Activated CD4-positive, alpha-beta T cell treated with anti-CD3 and anti-CD28 coated beads for 36 hours (primary cell): ENCODE measurements at places on chromosomes 5 and 9. TPM values are rescaled to one million over a fixed set of nuclear protein-coding genes. Genes with fewer than 3 reads are reported as not detected.

IL13 gene
- total RNA-seq: 3.9 TPM

SREK1IP1 gene
- total RNA-seq: 27.8 TPM

RAI14 gene
- 4.5 TPM for total RNA-seq

IL17B gene
- total RNA-seq: not detected

ARPC5L gene
- 95.9 TPM for total RNA-seq

SLC4A9 gene
- 0.73 TPM for total RNA-seq

HSPB3 gene
- total RNA-seq: not detected

DNA sequence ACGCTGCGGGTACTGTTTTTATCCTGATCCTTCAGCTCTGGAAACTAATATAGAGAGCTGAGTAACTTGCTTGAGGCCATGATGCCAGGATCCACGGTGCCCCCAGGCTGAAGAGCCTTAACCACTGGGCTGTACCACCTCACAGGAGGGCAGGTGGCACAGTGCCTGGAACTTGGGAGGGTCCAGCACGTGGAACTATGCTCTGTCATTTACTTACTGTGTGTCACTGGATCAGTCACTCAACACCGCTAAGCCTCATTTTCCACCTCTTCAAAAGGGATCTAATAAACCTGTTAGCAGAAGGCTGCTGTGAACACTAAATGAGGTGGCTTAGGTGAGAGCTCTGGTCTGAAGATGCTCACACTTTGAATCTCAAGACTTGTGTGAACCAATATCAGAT, 29.6 kb downstream of the KCNIP1 start:
- no peak overlapping the region for H3K27ac ChIP-seq
- H3K4me1 ChIP-seq: no peaks in the 10 kb centered on the region

- H3K4me3 ChIP-seq: no peak overlapping the region
- H3K4me1 ChIP-seq: no peaks in the 10 kb centered on the region
Measured at GRCh38 chr5:173582216-173583111, 34.0 kb downstream of the BOD1 start.

DNA sequence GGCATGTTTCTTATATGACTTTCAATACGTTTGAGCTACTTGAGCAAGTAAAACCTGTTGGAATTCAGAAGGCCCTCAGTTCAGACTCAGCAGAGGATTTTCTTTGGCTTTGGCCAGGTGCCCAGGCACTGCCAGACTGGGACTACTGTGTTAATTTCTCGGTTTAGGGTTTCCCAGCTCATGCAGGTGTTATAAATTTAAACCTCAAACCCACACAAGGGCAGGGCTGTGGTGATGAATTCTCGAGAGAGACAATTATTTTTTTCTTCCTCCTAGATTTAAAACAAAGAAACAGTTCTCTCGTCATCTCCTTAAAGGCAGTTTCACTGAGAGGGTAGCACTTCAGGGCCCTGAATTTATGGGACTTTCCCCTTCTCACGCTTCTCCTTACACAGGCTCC, 406.0 kb upstream of the PIK3R1 start:
- no peak overlapping the region for H3K27ac ChIP-seq
- no peak overlapping the region for H3K4me3 ChIP-seq
- H3K4me1 ChIP-seq: no peaks in the 10 kb centered on the region
- no peaks in the 10 kb centered on the region for H3K36me3 ChIP-seq

DNA sequence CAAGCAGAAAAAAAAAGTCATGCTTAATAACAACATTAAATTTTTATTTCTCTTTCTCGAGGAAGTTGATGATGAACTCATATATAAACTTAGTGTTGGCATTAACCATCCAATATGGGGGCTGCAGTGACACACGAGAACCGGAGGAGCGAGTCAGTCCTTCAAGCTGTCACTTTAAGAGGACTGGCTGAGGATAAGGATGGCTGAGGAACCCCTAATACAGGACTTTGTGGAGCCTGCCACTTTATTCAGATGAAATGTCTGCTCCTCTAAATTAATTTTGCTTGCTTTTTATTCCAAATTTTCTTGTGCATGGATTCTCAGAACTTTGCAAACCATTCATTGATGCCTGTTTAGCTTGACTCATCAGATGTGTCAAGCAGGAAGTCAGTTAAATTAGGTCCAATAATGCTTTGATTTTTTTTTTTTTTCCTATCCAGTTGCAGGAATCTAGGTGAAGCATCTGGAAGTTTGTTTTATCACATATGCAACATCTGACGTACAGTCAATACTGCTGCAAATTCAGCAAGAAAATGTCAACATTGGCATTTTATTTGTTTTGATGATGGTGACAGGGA, 144.2 kb upstream of the COL5A1 start:
- peaks cover 9% of the 10 kb centered on the region for H3K27me3 ChIP-seq
- no peak overlapping the region for H3K27ac ChIP-seq
- H3K4me3 ChIP-seq: no peak overlapping the region
- H3K36me3 ChIP-seq: no peaks in the 10 kb centered on the region
- H3K4me1 ChIP-seq: no peaks in the 10 kb centered on the region

GRCh38 chr5:1405121-1405520, 40.1 kb downstream of the SLC6A3 start:
- no peak for DNase-seq
- peaks cover 8% of the 10 kb centered on the region for H3K27me3 ChIP-seq

DNA sequence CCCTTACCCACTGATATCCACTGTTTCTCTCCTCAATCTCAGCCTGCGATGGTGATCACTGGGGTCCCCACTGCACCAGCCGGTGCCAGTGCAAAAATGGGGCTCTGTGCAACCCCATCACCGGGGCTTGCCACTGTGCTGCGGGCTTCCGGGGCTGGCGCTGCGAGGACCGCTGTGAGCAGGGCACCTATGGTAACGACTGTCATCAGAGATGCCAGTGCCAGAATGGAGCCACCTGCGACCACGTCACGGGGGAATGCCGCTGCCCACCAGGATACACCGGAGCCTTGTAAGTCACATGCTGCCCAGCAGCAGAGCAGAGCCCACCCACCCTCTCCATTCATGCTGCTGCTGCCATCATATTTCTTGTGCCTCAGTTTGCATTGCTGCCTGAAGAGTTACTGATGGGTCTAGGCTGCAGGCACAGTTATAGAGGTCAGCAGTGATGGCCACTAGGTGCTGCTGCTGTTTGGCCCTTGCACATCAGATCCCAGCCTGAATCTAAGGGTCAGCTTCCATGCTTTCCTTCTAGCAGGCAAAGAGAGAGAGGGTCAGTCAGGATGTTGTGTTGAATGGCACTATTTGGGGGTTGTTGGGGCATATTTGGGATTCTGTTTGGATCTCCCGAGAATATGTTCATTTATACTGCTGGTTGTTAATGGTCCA, 106.0 kb downstream of the MEGF10 start:
- peaks cover 18% of the 10 kb centered on the region for H3K27me3 ChIP-seq
- no peak overlapping the region for H3K27ac ChIP-seq
- H3K4me1 ChIP-seq: peaks cover 6% of the 10 kb centered on the region
- H3K4me3 ChIP-seq: no peak overlapping the region
- DNase-seq: no peak

GRCh38 chr5:12883395-12883794, 979.1 kb upstream of the CTNND2 start:
- no peak overlapping the region for H3K4me3 ChIP-seq
- H3K4me1 ChIP-seq: no peaks in the 10 kb centered on the region
- DNase-seq: no peak

DNA sequence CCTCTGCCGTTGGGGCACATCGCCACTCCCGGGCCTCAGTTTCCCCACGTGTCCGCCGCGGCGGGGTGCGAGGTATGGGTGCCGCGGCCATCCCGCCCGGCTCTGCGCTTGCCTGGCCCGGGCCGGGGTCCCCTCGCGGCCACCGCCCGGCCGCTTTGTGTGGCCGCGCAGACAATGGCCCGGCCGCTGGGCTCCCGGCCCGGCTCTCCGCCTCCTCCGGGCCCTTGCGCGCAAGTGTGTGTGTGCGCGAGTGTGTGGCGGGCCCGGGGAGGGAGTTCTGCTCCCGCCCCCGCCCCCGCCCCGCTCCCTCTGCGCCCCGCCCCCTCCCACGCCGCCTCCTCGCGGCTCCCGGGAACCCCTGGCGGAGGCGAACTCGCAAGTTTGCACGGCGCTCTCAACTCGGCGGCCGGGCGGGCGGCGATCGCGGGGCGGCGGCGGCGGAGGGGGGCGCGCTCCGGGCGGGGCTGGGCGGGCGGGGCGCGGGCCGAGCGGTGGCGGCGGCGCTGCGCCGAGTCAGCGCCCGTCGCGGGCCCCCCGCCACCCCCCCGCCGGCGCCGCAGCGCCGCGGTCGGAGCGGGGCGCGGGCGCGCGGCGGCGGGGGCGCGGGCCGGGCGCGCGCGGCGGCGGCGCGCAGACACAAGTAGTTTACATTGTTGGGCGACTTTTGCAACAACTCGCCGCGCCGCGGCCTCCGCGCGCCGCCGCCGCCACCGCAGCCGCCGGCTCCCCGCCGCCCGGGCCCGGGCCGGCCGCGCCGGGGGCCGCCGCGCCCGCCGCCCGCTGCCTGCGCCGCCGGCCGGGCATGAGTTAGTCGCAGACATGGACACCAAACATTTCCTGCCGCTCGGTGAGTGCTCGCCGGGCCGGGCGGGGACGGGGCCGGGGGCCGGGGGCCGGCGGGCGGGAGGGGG, at the start of gene RXRA:
TSS of gene RXRA (plus strand) at position 643 of the 911 bp plus-strand sequence. CDS start at position 820, 177 bp downstream.
- peak within 1 kb of the TSS; percentile 55 for H3K4me3 ChIP-seq
- no peak within 1 kb of the TSS for H3K27ac ChIP-seq
- peak; percentile 68 for DNase-seq
- H3K27me3 ChIP-seq: peaks cover 5% of the 10 kb centered on the region
- no peaks in the 10 kb centered on the region for H3K36me3 ChIP-seq

DNA sequence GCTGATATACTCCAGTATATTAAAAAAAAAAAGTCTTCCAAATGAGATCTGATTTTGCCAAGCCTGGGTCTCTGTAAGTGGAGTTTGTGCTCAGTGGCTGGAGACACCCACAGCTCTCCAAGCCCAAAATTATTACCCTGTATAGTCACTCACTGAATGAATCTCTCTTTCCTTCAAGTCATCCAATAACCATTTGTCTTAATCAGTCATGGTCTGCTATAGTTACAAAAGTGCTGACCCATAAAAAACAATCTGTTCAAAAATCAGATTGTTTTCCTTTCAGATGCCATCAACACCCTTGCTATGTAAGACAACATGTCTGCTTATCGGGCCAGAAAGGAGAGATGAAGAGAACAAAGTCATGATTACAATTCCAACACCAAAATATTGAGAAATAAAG, 159.4 kb upstream of the FST start:
- peaks cover 5% of the 10 kb centered on the region for H3K27me3 ChIP-seq
- no peak for DNase-seq
- no peak overlapping the region for H3K4me3 ChIP-seq
- H3K36me3 ChIP-seq: no peaks in the 10 kb centered on the region
- H3K27ac ChIP-seq: no peak overlapping the region

DNA sequence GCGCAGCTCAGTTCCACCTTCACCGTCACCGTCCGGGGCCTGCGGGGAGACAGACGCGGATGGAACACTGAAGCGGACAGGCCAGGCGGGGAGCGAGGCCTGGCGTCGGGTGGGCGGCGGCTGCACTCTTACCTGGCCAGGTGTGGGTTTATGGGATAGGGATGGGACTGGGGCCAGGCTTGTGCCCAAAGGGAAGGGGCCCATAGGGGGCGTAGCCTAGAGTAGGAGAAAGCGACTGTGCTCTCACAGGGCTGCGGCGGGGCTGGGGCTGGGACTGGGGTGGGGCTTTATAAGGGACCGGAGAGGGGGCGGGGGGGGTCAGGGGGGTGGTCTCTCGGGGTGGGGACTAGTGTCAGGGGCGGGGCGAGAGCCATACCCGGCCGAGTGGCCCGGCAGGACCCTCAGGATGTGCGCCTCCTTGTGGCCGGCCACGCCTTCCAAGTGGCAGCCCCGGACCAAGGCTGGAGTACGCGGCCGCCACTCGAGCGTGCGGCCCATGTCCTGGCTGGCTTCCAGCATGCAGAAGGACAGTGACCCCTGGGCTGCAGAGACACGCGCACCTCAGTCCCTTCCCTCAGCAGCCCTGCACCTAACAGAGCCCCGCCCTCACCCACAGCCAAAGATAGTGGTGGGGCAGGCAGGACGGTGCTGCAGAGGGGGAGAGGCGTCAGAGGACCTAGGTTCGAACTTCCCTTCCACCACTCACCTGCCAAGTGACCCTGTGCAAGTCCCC, 22.8 kb downstream of the FPGS start:
- H3K36me3 ChIP-seq: peaks cover 5% of the 10 kb centered on the region
- no peaks in the 10 kb centered on the region for H3K27me3 ChIP-seq
- H3K4me3 ChIP-seq: no peak overlapping the region
- H3K4me1 ChIP-seq: no peaks in the 10 kb centered on the region

DNA sequence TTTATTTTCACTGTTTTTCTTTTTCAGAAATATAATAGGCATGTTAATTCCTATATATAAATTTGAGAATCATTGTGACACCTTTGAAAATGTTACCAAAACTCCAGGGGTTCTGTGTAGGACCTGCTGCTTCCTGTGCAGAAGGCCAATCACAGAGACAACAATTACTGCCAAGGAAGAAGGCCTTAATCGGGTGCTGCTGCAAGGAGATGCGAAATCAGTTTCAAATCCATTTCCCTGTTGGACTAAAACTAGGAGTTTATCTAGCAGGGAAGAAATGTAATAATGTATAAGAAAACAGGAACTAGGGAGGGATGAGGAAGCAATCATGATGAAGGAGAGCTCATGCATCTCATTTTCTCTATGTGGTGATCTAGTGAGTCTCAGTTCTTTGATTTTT, 209.7 kb upstream of the NUDT12 start:
- no peaks in the 10 kb centered on the region for H3K27me3 ChIP-seq
- no peak overlapping the region for H3K27ac ChIP-seq
- no peaks in the 10 kb centered on the region for H3K36me3 ChIP-seq

GRCh38 chr5:27592231-27592630, 553.8 kb upstream of the CDH9 start:
- H3K27me3 ChIP-seq: no peaks in the 10 kb centered on the region
- DNase-seq: no peak
- H3K4me1 ChIP-seq: no peaks in the 10 kb centered on the region
- no peak overlapping the region for H3K4me3 ChIP-seq
- H3K36me3 ChIP-seq: no peaks in the 10 kb centered on the region

DNA sequence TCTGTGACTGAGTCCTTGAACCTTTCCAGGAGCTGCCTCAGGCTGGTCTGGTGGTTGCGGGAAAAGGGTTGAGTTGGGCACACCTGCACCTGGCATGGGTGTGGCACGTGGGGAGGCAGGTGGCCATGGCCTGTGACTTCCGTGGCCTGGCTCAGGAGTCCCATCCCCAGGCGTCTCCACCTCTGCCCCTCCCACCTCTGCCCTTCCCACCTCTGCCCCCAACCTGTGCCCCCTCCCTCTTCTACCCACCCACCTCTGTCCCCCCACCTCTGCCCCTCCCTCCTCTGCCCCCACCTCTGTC, 1.9 kb upstream of the QRFP start:
- no peak overlapping the region for H3K4me3 ChIP-seq
- no peaks in the 10 kb centered on the region for H3K4me1 ChIP-seq
- no peak for DNase-seq
- H3K36me3 ChIP-seq: no peaks in the 10 kb centered on the region
- H3K27me3 ChIP-seq: peaks cover 2% of the 10 kb centered on the region

DNA sequence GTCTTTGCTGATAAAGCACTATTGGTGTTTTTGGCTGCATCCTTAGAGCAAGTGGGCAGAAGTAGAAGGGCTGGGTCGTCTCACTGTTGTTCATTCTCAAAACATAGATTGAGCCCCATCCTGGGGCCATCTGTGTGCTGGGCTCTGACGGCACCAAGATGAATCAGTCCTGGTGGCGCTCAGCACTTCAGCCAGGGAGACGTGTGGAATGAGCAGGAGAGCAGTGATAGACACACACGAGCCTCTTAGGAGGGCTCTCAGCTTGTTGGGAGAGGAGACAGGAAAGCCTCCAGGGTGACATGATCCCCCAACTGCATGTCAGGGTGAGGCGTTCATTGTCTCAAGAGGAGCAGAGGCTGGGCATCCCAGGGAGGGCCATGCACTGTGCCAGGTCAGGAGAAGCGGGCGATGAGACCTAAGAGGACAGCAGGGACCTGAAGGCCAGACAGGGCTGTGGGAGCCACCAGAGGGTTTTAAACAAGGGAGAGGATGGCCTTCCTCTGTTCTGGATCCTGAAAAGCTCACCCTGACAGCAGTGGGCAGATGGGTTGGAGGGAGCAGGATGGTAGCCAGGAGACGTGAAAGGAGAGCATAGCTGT, 115.8 kb downstream of the DAB2IP start:
- DNase-seq: no peak
- H3K27ac ChIP-seq: no peak overlapping the region
- no peaks in the 10 kb centered on the region for H3K4me1 ChIP-seq
- H3K4me3 ChIP-seq: no peak overlapping the region
